Endodermal cell (in vitro differentiated cells): ENCODE measurements at places on chromosomes 7 and 10. TPM values are rescaled to one million over a fixed set of nuclear protein-coding genes. Genes with fewer than 3 reads are reported as not detected.

DNA sequence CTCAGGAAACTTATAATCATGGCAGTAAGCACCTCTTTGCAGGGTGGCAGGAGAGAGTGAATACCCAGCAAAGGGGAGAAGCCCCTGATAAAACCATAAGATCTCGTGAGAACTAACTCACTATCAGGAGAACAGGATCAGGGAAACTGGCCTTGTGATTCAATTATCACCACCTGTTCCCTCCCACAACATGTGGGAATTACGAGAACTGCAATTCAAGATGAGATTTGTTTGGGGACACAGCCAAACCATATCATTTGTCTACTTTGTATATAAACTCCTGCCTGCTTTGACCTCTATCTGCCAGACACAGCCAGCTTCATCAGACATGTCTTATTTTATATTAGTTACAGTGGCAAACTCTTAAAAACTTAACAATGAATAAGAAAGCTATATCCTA is 50.4 kb downstream of the ARMC3 start:
- DNase-seq = no peak

DNA sequence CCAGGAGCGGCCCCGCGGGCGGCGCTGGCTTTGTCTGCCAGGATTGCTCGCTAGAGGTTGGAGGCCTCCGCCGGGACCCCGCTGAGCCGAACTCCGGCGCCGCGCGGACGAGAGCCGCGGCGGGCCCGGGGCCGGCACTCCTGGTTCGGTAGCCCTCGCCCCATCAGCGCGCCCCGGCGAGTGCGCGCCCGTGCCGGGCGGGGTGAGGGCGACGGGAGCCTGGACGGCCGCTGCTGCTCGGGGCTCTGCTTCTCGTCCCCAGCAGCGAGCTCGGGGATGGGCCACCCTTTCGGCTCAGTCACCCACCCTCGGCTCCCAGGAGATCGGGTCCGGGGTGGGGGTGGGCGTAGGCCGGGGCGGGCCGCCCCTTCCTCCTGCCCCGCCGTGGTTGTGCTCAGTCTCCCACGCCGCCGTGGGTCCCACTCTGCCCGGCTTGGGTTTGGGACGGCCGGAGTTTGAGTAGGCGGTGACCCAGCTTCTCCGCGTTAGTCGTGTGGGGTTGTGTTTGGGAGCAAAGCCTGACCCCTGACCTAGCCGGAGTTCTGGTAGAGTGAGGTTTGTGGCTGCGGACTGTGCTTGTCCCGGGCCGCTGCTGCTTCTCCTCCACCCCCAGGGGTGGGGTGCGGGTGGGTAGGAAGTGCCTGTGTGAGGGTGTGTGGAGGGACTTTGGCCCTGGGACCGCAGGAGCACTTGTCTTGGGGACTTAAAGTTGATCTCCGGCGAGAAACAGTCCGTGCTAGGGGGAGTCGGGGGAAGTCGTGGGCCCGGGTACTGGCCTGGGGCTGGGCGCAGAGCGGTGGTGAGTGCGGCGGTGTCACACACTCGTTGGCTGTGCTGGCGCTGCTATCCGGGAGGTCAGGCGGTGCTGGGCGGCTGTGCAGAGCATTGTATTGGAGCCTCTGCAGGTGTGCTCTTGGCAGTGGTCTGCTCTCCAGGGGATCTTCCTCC is 677 bp downstream of the TSPAN14 start:
- DNase-seq = peak; percentile 77

Gene LIPF
- total RNA-seq = not detected in 3 replicates

GRCh38 chr7:130299866-130300265 is 6.9 kb downstream of the CPA4 start:
- no peak for DNase-seq

DNA sequence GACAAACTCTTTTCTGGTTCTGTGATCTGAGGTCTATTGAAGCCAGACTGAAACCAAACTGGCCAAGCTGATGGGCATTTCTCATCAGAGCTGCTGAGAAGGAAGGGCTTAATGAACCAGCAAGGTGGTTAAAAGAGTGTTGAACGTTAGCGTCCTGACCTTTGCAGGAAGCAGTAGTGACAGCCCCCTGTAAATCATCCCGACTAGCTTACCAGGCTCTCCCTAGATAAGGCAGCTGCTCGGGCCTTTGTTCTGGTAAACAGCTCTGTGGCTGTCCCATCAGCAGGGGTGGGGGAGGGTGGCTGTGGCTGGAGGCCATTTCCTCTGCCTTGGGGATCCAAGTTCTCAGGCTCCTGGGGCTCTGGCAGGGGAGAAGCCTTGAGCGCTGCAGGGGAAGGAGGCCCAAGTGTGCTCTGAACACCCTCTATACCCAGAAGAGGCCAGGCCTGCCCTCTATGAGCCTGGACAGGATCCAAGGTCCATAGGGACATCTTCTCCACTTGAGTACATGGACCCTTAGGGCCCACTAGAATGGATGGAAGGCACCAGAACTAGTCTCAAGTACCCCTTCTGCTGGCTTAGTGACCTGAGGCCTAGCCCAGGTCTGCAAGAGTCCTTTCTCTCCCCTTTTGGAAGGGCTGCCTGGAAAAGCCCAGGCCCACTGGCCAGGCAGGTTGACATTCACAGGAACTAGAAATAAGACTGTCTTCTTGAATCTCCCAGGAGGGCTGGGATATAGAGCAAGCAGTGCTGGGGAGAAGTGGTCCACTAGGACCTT is 134.6 kb downstream of the ARHGAP22 start:
- peak; percentile 91 for DNase-seq

GRCh38 chr7:82105463-82105862 is 335.6 kb upstream of the HGF start:
- DNase-seq = no peak

DNA sequence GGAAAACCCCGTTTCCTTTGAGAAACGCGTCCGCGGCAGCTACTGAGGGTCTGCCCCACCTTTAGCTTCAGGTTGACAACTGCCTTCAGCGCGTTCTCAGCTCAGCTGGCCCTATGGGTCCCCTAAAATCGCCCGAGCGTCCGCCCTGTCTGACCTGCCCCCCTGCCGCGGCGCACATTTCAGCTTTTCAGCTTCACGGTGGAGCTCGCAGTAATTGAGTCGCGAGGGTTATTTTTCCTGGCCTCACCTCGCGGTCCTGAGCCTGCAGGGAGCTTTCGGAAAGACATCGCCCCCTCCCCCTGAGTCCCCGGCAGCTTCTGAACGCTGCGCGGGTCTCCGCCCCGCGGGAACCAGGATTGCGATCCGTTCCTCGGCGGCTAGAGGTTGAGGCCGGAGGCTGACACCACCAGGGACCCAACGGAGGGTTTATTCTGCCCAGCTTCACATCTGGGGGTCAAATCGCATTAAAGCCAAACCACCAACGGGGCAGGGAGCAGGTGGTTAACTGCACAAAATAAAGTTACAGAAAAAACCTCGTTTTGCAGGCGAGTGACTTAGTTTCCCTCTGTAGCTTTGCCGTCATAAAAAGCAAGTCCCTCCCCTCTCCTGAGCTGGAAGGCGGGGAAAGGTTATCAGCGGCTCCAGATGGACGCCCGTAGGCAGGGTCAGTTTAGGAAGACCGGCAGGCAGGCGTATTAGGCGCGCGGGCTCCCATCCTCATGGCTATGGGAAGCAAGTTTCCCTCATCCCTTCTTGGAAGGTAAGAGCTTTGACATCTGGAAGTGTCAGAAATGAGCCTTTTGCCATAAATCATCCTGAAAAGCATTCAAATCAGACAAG is 11.0 kb downstream of the TWIST1 start:
- DNase-seq = peak; percentile 83

DNA sequence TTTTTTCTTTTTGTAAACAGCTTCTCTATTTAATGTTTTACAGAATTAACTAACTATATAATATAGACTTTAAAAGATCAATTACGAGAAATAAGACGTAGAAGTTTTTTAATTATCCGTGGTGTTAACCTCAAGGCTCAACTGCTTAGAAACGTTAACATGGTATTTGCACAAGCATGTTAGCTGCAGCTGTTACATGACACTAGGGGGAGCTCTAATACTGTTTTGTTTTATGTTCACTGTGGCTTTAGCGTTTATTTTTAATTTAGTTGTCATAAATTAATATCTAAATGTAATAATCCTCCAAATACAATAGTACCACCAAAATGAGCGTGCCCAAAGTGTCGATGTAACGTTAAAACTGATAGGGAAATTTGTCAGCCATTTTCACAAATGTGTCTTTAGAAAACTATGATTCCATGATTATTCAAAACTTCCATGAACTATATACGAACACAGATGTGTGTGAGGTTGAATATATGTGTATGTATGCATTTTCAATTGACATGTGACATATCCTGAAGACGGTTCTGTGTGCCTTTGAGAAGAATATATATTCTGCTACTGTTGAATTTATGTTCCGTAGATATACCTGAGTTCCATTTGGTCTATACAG is 828.8 kb upstream of the MBL2 start:
- DNase-seq = no peak

DNA sequence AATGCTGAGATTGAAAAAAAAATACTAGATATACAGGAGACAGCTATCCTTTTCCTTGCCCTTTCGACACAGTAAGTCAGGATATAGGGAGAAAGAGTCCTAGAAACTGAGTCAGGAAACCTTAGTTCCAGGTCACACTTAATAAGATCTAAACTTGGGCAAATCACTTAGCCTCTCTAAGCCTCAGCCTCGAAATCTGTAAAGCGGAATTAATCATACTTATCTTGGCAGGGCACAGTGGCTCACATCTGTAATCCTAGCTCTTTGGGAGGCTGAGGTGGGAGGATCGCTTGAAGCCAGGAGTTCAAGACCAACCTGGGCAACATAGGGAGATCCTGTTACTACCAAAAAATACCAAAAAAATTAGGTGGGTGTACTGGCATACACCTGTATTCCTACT is 4.6 kb downstream of the GARIN1A start:
- DNase-seq = no peak

DNA sequence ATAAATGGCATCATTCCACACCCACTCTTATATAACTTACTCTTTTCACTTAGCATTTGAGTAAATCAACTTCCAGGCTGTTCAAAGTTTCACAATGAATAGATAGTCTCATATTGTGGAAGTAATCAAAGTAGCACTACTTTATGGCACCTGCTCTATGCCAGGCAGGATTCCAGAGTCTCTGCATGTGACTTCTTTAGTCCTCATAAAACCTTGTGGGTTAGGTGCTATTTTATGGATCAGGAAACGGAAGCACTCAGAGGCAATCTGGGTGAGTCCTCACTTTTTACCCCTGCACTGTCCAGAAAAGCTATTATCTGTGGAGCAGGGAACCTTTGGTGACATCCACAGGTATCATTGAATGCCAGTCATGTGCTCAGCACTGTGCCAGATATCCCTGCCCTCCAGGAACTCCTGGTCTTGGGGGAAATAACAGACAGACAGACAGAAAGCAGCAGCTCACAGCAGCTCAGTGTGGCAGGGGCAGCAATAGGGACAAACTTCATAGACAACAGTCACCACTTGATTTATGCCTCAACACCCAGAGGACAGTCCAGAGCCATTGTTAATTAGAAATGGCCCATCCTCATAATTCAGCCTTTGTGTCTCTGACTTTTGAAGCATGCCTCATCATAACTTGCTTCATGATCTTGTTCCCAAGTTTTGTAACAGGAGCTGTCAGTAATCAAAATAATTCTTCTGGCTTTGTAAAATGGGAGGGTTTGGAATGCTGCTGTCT is 160.6 kb downstream of the SEC23IP start:
- DNase-seq = no peak

- DNase-seq = peak; percentile 2
Measured at GRCh38 chr10:29603223-29603896, 31.4 kb downstream of the SVIL start.

DNA sequence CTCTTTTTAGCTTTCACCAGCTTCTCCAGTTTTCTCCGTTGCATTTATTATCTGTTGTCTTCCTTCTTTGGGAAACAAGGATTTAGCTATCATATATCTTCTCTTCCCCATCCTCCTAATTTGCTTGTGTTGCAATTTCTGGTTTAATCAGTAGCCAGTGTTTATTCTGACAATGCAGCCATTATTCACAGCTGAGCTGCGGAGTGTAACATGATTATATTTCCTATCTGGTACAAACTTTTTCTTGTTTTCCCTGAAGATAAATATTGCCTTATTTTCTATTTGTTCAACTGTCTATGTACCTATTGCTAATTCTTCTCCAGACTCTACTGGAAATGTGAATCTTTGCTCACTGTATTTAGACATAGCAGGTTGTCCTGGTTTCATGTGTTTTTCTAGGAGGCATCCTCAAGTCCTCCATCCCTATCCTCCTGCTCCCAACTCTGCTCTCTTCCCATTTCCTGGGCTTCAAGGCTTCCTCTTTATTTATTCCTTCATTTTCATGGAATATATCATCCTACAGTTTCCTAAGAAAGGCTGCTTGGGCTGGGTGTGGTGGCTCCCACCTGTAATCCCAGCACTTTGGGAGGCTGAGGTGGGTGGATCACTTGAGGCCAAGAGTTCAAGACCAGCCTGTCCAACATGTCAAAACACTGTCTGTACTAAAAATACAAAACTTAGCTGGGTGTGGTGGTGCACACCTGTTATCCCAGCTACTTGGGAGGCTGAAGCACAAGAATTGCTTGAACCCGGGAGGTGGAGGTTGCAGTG is 72.4 kb upstream of the KDM7A start:
- no peak for DNase-seq

- DNase-seq = no peak
Measured at GRCh38 chr7:931871-932650, 22.4 kb downstream of the ADAP1 start.

DNA sequence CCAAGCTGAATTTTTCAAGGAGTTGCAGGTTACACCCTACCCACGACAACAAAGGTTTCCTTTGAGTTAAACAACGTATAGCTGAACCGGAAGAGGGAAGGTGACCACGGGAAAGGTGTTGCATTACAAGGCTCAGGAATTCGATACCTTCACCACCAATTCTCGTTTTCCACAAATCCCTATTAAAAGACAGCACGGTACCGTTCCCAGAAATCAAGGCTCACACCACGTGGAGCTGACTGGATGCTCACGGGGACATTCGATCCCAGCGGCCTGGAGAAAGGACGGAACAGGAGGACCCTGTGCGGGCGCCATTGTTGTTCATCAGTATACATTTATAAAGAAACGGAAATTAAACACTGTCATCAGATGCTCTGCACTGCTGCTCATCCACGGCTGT is 56.4 kb downstream of the CTBP2 start:
- DNase-seq = no peak

DNA sequence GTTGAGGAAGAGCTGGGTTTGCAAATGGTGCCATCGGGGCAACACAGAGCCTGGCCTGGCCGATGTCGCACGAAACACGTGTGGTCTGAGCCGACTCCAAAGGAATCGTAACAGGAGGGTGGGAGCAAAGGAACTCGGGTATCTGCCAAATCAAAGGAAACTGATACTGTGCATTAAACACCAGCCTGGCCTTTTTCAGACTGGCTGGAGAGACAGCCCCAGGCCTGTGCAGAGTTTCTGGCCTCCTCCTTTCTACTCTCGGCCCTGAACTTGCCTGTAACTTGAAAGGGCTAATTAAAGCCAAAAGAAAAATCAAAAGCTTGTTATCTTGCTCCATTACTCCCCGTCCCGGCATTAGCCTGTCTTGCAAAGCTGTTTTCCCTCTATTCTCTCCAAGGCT is 71.4 kb downstream of the PLXNA4 start:
- no peak for DNase-seq

DNA sequence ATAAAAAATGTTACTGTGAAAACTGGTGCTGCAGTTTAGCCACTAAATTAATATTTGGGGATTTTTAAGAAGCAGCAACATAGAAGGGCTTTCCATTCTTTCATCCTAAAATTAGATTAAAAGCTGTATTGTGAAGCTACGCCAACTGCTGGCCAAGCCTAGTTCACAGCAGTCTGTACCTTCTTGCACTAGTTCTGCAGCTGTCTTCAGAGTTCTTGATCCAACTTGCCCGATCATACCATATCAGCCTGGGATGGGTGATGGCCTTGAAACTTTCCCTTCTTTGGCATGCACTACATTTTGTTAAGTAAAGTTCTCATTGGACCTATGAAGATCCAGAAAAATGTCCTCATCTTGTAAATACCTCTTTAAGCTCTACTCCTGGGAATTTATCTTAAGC is 20.3 kb upstream of the PANK1 start:
- DNase-seq = no peak

Gene EMX2
- total RNA-seq = not detected in 3 replicates
